H54 (cell line): ENCODE measurements at places on chromosomes 11 and 22.
A peak's percentile ranks its signal among the peaks of the same experiment; 100 is the strongest.

DNA sequence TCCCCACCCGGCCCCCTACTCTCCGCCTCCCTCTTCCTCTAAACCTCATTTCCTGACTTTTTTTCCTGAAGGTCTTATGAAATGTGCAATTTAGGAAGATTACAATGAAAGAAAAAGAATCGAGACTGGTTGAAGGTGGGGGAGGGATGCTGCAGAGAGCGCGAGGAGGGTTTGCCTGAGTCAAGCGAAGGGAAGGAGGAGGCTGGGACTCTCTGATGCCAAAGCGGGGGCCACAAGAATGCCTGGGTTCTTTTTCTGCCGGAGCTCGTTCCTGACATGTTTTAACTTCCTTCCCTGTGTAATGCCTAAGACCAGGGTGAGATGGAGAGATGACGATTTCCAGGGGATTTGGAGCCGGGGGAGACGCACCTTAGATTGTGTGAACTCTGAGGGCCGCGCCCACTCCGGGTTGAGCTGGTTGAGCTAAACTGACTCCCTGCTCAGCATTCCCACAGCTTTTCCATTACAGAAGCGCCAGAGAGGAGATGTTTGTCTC, 270.5 kb upstream of the SORL1-AS1 start:
- no peak for DNase-seq

GRCh38 chr11:59272771-59273372, 60.1 kb upstream of the MPEG1 start:
- no peak for DNase-seq

GRCh38 chr11:64566042-64566914, 24.7 kb upstream of the SLC22A12 start:
- peak; percentile 95 for DNase-seq

DNA sequence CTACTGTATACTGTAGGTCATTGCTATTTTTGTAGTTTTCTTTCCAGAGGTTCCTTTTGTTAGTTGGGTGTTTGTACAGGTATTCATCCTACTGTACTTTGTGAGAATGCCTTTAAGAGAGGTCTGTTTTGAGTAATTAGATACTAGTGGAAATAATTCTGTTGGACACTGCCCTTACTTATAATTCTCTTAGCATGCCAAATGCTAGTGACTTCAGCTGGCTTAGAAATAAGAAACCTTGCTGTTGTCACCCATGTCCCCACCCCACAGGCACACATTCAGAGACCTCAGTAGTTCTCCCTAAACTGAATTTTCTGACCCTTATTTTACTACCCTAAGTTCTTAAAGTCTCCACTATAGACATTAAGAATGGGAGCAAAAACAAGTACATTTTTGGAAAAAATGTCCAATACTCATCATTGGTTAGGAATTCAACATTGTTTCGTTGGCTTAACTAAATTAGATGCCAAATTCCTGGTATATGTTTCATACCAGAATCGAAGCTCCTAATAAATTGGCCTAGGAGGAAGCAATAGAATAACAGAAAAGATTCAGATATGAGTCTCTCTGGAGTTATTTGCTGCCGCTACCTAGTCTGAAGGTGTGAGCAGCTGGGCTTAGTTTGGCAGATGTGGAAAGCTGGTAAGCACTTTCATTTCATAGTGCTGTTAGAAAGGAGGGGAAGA, 28.4 kb downstream of the ZNF143 start:
- peak; percentile 35 for DNase-seq

GRCh38 chr22:49541693-49542230, 285.9 kb downstream of the BRD1 start:
- DNase-seq: no peak

DNA sequence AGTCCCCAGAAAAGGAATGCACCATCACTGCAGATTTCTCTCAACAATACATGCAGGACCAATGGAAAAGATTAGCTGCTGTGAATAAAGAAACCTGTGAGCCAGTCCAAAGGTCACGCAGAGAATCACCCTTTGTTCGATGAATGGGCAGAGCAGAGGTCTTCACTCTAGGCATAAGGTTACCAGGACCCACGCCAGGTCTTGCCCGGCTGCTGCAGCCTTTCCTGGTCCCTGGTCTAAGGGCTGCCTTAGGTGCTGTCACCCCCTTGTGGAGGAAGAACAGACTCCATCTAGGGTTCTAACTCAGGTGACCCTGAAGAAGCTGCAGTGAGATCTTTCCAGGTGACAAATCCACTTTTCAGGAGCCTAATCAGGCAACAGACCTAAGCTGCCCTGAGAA, 29.0 kb upstream of the NAP1L4 start:
- no peak for DNase-seq

- no peak for DNase-seq
Measured at GRCh38 chr11:103898065-103898464, 138.4 kb upstream of the DDI1 start.

DNA sequence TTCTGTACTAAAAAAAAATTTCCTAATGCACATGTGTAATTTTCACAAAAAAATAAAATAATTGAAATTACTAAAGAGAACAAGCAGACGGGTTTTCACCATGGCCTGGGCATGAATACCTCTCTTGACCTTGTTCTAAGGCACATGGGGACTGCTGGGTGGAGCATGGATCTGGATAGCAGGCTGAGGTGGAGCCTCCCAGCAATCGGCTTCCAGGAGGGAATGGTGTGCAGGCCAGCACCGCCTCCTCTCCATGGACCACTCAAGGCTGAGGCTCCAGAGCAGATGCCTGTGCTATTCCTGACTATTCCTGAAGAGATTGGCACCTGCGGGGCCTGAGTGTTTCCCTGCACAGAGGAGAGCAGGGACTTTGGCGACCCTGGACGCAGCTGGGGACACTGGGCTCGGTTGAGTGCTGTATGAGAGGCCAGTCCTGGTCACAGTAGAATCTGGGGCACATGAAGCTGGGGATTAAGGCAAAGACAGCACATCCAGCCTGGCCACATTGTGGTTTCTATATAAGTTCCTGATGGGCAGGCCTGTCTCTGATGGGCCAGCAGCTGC, 963.6 kb downstream of the BRD1 start:
- DNase-seq: no peak

DNA sequence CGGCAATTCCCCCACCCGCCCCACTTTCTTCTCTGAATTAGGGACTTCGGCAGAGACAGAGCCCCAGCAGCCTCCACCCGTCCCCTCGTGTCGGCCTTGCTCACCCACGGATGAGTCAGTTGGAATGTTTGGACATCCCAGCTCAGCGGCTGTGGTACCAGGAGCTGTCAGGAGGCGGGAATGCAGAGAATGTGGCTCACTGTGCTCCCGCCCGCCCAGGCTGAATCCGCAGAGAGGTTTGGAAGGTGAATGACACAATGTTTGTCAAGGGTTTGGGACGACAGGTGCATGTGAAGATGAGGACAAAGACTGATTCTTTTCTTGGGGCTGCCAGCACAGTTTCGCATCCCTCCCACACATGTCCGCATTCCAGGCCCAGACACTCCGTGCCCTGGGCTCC, 39.6 kb downstream of the LIF start:
- peak; percentile 49 for DNase-seq

DNA sequence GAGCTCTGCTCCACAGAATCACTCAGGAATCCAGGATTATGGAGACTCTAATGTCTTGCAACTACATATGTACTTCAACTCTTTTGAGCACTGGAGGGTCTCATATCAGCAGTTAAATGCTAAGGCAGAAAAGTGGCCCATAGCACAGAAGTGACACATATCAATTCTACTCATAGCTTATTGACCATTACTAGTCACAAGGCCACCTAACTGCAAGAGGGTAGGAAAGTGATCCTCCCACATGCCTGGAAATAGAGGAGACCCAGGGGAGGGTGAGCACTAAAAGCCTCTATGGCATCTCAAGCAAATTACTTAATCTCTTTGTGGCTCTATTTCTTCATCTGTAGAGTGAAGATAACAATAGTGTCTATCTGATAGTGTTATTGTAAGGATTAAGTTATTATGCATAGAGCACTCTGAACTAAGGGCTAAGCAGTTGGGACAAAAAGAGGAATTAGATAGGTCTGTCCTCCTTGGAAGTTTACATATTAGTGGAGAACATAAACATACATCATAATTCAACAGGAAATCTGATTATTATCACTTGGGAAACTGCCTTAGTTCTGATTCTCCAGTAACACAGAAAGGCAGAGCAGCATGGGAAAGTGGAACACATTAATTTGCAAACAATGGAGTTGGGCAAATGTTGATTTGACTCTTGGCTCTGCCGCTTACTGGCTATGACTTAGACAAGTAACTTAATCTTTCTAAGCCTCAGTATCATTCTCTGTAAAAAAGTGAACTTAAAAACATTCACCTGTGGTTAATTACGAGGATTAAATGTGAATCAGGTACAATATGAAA, 25.1 kb upstream of the USP47 start:
- no peak for DNase-seq

DNA sequence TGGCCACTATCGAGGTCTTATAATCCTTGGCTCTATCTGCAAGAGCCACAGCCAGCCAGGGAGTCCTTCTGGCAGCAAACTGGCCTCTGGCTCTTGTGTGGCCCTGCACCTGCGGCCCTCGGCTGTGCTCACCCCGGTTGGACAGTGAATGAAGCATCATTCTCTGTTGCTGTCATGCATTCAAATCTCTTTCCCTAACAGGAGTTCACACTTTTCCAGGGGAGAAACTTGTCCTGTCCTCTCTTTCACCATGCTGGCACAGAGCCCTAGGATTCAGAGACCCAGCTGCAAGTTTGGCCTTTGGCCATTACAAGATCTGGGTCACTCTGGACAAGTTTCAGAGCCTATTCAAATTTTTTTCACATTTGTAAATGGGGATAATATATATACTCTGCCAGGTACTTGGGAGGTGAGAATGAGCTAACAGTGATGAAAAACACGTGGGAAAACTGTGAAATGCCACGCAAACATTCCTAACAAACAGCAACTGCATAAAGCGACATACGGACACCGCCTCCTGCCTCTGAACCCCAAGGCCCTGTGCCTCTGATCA, 34.2 kb downstream of the TMEM184B start:
- no peak for DNase-seq

- no peak for DNase-seq
Measured at GRCh38 chr11:96322775-96323641, 20.0 kb downstream of the MAML2 start.

- DNase-seq: peak; percentile 29
Measured at GRCh38 chr11:116641561-116642045, 131.2 kb downstream of the BUD13 start.

DNA sequence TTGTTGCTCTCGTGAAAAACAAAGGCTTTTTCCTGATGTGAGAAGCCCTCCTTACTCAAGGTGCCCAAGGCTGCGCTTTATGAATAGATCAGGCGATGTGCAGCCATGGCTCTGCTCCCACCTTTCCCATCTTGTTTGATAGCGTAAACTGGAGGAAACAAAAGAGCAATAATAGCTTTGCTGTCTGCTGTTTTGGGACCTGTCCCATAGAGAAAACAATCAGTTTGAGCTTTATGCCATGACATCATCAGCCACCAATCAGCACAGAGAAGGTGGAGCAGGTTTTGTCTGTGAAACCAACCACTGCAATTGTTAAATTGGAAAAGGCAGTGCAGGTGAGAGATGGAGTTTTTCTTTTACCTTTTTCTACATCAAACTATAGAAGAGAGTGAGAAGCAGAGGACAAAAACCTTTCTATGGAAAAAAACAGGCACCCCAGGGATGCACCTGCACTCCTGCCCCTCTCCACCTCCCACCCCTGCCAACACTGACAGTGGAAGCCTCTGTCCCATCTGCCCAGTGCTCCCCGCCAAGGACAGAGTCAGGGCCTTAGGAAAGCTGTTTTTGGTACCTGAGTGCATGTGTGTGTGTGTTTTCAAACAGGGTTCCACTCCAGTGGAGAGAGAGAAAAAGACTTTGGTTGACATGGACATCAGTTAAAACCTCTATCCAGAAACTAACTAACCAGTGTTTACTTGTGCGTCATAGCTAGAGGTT, 80.7 kb downstream of the MICAL3 start:
- DNase-seq: no peak

DNA sequence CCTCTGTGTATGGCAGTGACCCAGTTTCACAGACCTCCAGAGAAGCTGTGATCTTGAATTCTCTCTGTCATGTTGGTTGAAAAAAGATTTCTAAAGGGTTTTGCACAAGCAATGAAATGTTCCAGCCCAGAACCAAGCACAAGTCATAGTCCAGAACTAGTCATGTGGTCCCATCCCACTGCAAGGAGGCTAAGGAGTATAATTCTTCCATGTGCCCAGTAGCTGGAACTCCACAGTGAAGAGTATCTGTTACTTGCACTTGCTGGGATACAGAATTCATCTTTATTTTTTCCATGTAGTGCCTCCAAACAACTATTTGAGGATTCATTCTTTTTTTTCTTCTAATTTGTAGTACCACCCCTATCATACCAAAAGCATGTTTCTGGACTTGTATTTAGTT, 9.9 kb upstream of the MMP8 start:
- no peak for DNase-seq

GRCh38 chr11:11620921-11621572, 758 bp downstream of the GALNT18 start:
- peak; percentile 23 for DNase-seq

- peak; percentile 32 for DNase-seq
Measured at GRCh38 chr22:44583061-44583760, 85.2 kb upstream of the RTL6 start.

- no peak for DNase-seq
Measured at GRCh38 chr11:86442420-86442819, 67.7 kb downstream of the CCDC81 start.

- DNase-seq: no peak
Measured at GRCh38 chr11:132803436-132803835, 728.9 kb downstream of the OPCML start.

DNA sequence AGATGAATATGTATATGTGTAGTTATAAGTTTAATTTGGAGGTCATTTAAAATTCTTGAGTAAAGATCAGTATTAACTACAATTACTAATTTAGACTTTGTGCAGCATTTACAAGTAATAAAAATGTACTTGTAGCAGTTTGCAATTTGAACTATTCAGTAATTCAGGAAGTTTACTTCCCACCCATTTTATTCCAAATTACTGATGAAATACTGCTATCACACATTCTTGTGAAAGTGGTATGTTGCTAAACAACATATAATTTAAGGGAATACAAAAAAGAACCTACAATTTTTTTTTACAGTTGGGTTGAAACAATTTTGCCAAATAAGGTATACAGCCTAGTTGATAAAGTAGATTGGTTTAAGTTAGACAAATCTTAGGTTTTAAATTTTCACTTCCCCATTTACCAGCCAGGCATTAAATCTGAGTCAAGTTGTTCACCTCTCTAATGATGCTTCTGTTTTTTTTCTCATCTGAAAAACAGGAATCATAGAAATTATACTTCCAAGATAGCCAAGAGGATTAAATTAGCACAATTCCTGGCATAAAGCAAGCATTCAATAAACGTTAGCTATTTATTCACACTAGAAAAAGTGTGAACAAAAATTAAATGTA, 45.3 kb downstream of the ZBTB44 start:
- DNase-seq: no peak

- DNase-seq: no peak
Measured at GRCh38 chr11:129023968-129024676, 81.5 kb upstream of the TP53AIP1 start.
